Hematopoietic multipotent progenitor cell (in vitro differentiated cells): ENCODE measurements at places on chromosomes 11 and 22.

- DNase-seq = no peak
Measured at GRCh38 chr11:92122561-92122960, 102.1 kb upstream of the FAT3 start.

DNA sequence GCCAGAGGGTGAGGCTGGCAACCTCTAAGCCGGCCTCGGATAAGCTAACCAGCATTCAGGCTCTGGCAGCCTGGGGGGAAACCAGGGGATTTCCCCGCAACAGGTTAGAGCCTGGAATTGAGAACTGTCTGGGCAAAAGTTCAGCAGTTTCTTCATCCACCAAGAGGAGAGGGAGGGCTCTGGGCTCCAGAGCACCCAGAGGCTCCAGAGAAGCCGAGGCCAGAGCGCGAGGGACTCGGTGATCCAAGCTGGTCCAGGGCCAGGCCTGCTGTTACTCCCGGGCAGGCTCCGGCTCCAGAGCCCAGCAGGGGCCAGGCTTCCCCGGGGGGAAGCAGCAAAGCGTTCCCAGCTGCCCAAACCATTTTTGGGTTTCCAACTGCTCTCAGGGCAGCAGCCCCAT, 13.3 kb upstream of the SH3BP1 start:
- DNase-seq = no peak

- DNase-seq = no peak
Measured at GRCh38 chr22:30004694-30005093, 75.6 kb upstream of the HORMAD2 start.

GRCh38 chr22:32802237-32802765, 796 bp downstream of the TIMP3 start:
- no peak for DNase-seq

- DNase-seq = no peak
Measured at GRCh38 chr11:3049430-3050243, 7.6 kb downstream of the CARS1 start.

DNA sequence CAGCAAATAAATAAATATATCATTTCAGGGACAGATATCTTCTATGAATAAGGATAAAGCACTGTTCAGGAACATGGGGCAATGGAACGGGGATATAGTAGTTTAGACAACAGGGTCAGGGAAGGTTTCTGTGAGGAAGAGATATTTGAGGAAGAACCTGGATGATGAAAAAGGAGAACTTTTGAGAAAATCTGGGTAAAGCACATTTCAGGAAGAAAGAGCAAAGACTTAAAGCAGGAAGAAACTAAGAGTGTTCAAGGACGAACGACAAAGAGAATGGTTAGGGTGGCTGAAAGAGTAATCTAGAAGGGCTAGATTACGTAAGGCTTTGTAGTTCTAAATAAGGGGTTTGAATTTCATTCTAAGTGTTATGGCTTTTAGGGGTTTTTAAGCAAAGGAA, 12.7 kb downstream of the DDI1 start:
- DNase-seq = no peak

GRCh38 chr11:13861411-13861810, 101.1 kb upstream of the SPON1 start:
- DNase-seq = no peak

GRCh38 chr11:36622431-36623136, 24.5 kb upstream of the RAG2 start:
- peak; percentile 58 for DNase-seq

DNA sequence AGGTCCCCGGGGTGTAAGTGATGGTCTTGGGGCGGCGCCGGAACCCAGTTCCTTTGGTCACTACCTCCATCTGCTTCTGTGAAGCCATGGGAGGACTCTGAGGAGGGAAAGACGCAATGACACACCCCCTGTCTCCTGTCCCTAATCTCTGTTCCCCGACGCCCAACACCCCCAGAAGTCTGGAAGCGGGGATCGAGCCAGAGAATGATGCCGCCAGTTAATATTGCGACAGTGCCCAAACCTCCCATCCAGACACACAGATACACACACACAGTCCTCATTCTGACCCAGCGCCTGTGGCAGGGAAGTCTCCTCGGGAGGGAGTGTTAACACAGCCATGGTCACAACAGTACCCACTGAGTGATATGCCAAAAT, 352 bp downstream of the C22orf23 start:
- no peak for DNase-seq

DNA sequence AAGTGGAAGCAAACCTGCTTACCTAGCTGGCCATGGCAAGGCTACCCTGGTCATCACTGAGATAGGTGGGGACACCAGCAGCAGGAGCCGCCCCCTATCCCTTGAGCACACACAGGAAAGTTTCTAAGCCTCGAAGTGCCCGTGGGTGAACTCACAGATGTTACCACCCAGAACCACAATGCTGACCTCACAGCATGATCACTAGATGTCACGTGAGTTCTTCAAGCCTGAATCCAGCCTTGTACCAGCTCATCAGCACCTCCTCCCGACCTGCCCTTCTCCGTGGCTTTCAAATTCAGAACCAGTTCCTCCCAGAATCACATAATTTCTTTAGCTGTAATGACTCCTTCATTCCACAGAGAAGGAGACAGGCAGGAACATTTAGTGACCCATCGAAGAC, 24.7 kb upstream of the TIMP3 start:
- DNase-seq = no peak

GRCh38 chr22:36232715-36233401, 6.5 kb downstream of the APOL2 start:
- DNase-seq = no peak

DNA sequence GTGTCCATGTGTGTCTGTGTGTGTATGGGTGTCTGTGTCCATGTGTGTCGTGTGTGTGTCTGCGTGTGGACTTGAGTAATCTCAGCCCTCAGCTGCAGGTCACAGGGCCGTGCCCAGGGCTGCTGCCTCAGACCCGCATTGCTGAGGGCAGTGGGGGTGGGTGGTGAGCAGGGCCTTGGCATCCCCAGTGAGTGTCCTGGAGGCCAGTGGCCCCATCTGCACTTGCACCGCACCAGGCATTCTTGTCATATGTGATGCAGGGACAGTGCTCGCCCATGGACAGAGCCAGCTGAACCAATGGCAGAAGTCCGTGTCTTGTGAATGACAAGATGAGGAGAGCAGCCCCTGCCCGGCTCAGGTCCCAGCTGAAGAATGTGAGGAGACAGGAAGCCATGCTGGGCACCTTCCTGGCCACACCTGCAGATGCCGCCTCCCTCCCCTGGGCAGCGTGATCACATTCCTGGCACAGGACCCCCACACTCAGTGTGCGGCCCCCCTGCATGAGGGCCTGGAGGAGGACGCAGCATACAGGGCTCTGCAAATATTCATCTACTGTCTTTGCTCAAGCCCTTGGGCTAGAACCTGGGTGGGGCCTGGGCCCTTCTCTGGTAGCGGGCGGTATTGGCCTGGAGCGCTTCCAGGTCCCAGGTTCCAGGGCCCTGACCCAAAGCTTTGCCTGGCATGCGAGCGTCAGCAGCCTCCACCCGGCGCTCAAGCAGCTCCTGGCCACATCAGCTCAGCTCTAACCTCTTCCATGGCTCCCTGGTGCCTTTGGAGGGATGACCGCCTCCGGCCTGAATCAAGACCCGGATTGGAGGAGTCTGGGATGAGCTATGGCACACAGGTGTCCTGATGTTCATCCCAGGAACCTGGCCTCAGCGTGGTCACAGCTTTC, 3.9 kb downstream of the ALDH3B2 start:
- DNase-seq = no peak

DNA sequence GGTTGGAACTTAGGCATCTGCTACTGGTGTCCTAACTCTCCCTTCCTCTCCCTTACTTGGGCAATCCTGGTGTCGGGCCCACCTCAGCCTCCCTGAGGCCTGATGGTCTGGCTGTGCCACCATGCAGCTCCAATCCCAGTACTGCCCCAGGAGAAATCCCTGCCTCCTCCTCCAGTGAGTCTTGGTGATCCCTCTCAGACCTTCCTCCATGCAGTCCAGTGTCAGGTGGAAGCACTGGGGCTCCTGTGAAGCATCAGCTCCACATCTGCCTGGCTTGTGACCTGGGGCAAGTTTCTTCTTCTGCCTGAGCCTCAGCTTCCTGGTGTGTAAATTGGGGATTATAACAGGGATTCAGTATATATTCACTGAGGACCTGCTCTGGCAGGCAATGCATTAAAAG, 1.8 kb upstream of the PELI3 start:
- no peak for DNase-seq
